ENCODE measurements at places on chromosomes 11 and 22.

GRCh38 chr11:34263441-34264091 lies 94.2 kb downstream of the ABTB2 start:
- DNase-seq = peak; percentile 94

DNA sequence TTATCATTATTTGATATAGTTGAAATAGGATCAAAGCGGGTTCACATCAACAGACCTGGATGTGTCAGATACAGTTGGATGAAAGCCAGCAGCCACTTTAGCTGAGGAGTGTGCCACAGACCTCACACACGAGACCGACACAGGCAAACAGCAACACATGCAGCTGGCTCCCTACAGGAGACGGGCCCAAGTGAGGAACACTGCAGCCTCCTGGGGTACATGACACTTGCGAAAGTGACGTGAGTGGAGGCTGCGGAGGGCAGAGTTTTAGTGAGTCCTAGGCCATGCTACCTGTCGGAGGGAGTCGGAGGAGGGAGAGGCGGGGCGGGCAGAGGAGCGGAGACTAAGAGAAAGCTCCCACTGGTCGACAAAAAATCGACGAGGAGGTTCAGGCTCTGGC lies 100.9 kb upstream of the BID start:
- DNase-seq = no peak

DNA sequence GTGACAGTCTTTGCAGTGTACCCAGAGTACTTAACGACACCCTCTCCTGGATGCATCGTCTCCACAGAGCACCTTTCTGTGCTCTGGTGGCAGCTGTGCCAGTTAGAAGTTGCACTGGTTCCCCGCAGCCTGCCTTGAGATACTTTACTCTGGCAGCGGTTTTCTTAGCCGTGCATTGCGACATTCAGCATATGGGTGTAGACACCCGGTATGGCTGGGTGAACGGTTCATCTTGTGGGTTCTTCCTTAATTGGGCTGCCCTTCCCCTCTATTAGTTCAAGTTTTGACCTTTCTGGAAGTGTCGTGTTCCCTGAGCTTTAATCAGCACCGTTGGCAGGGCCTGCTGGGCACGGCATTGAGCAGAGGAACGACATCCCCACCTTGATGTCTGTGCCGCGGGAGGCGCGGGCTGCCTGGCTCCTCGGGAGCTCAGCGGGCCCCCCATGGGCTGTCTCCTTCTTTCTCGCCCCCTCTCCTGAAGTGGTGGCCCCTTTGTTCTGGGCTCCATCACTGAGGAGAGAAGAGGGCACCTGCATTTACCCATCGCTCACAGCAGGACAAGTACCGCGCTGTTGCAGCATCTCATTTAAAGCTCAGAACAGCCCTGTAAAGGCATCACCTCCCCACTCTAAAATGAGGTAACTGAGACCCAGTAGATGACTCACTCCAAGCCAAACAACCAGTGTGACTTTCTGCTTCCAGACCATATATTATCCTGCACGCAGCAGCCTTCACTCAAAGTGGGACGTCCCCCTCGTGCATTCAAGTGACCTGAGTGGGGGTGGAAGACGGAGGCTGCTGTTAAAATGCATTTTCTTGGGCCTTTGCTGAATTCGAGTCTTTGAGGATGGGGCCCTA lies 13.3 kb downstream of the FAM83F start:
- DNase-seq = no peak

- no peak for DNase-seq
Observed at GRCh38 chr22:20118300-20119020, 1.4 kb upstream of the TRMT2A start.

- DNase-seq = no peak
Observed at GRCh38 chr22:43999378-43999777, 24.7 kb upstream of the PARVB start.

GRCh38 chr11:72805216-72805615 lies 9.0 kb upstream of the ATG16L2 start:
- DNase-seq = no peak

DNA sequence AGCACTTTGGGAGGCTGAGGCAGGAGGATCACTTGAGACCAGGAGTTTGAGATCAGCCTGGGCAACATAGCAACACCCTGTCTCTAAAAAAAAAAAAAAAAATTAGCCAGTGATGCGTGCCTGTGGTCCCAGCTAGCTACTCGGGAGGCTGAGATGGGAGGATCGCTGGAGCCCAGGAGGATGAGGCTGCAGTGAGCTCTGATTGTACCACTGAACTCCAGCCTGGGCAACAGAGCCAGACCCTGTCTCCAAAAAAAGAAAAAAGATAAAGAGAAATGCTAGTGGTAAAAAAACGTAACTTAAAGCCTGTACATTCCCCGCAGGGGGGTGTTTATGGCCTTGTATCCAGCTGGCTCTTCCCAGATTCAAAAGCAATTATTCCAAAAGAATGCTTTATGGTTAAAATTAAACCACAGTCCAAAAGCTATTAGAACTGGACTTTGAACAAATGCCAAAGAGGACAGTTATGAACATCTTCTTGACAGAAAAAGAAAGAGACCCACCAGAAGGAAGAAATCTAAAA lies 16.4 kb upstream of the SNX32 start:
- DNase-seq = no peak

DNA sequence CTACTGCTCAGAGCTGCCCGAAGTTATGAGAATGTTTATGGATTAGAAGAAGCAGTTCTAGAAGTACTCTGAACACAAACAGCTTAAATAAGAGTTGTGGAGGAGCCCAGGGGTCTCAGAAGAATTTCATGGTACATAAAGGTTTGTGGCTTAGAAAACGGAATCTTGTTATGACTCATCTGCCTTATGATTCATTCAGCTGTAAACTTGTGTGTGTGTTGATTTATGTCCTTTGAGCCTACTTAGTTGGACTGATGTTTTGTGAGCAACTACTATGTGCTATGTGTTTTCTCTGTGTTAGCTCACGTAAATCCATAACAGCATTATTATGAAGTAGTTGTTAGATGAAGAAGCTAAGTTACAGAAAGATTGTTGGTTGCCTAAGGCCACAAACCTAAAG lies 203.7 kb downstream of the PGR start:
- DNase-seq = peak; percentile 66

- DNase-seq = no peak
Observed at GRCh38 chr22:21857481-21857914, 9.9 kb downstream of the MAPK1 start.

GRCh38 chr11:91563176-91563575 lies 661.4 kb upstream of the FAT3 start:
- no peak for DNase-seq

- DNase-seq = peak; percentile 44
Observed at GRCh38 chr11:129192150-129192549, at the start of gene ARHGAP32. Gene ARHGAP32, minus strand, starts transcription at chr11:129192325. Its CDS starts 127 bp downstream, at chr11:129192198.

DNA sequence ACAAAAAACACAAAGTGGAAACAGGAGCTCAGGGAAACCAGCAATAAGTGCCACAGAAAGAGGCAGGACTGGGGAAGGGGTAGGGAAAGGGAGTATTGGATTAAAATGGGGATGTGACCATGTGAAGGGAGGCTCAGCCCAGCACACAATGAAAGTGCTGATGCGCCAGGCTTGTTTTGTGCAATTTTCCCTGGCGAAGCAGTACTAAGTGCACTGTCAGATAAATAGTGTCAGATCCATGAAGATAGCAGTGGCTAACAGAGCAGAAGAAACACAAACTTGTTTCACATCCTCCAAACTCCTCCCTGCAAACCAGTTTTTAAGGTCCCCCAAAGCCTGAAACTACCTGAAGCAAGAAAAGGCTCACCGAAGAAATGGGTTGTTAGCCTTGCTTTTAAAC lies 50.7 kb upstream of the RAPSN start:
- DNase-seq = no peak

GRCh38 chr11:93481279-93481678 lies 61.9 kb downstream of the SMCO4 start:
- DNase-seq = no peak

- DNase-seq = no peak
Observed at GRCh38 chr11:2975594-2975993, 16.5 kb downstream of the NAP1L4 start.

GRCh38 chr11:128720522-128720985 lies 26.7 kb downstream of the FLI1 start:
- no peak for DNase-seq

GRCh38 chr22:20792966-20793728 lies 19.2 kb downstream of the SERPIND1 start:
- no peak for DNase-seq

GRCh38 chr11:122229481-122230384 lies 113.7 kb upstream of the BLID start:
- DNase-seq = no peak

DNA sequence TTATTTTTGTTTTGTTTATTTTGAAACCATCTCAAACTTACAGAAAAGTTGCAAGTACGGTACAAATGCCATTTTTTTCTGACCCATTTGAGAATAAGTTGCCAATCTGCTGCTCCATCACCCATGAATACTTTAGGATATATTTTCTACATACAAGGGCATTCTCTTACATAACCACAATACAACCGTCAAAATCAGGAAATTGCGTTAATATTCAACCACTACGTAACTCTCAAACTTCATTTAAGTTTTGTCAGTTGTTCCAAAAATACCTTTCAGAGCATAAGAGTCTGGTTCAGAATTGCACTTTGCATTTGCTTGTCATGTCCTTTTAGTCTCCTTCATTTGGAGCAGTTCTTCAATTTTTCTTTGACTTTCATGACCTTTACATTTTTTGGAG lies 194.3 kb upstream of the BDNF start:
- DNase-seq = no peak

DNA sequence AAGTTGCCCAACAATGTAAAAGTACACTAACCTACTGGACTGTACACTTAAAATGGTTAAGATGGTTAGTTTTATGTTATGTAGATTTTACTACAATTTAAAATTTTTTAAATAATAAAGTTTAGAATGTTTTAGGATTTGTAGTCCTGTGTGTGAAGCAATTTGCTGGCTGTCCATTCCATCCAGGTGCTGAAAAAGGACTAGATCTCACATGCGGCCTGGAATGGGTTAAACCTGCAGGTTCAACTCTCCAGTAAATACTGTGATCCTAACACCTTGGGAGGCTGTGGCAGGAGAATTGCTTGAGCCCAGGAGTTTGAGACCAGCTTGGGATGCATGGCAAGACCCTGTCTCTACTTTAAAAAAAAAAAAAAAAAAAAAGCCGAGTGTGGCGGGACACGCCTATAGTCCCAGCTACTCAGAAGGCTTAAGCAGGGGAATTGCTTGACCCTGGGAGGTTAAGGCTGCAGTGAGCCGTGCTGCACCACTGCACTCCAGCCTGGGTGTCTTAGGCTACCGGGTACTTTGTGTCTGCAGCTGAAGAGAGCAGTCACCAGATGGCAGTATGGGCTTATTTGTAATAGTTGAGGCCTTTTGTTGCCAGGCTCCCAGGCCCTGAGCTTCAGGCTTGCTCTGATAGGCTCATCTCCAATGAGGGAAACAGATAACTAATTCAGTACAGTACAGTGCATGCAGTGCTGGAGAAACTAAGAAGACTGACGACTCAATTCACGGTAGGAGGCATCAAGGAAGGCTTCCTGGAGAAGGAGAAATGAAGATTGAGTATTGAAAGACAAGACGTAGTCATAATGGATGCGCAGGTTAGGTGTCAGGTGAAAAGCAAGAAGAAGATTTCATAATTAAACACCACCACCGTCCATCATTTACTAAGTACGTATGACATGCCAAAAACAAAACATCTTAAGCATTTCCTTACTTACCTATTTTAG lies 64.7 kb upstream of the ASPHD2 start:
- peak; percentile 55 for DNase-seq

GRCh38 chr11:121095561-121095960 lies 5.5 kb upstream of the TECTA start:
- DNase-seq = no peak

- no peak for DNase-seq
Observed at GRCh38 chr11:93536101-93536861, 6.9 kb downstream of the SMCO4 start.

DNA sequence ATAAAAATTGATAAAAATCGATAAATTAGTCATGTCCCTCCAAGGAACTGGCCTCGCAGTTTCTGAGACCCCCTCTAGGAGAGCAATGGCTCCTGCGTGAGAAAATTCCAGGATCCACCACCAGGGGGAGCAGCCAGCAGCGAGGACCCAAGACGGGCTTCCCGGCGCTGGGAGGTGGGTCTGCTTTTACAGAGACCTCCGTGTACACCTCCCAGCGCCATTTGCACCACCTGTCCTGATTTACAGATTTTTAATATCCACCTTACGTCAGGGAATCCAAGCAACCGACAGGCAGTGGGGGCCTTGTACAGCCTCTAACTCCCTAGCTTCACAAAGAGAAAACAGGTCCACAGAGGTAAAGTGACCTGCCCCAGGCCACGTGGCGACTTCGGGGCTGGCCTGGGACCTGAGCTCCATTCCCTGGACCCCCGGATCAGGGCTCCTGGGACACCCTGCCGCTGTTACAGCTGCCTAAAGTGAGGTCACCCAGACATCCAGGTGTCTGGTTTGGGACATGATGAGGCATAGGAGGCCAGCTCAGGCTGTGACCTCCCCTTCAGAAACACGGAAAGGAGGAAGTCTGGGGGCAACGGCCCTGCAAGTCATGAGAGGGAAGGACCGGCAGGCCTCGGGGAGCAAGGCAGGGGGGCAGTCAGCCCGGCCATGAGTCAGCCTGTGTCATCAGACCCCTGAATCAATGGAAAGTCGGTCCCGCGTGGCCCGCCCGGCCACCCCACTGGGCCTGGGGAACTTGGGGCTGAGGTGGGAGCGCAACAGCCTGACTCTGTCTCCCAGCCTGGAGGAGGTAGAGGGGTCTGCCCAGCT lies 3.5 kb downstream of the OSM start:
- DNase-seq = peak; percentile 64

DNA sequence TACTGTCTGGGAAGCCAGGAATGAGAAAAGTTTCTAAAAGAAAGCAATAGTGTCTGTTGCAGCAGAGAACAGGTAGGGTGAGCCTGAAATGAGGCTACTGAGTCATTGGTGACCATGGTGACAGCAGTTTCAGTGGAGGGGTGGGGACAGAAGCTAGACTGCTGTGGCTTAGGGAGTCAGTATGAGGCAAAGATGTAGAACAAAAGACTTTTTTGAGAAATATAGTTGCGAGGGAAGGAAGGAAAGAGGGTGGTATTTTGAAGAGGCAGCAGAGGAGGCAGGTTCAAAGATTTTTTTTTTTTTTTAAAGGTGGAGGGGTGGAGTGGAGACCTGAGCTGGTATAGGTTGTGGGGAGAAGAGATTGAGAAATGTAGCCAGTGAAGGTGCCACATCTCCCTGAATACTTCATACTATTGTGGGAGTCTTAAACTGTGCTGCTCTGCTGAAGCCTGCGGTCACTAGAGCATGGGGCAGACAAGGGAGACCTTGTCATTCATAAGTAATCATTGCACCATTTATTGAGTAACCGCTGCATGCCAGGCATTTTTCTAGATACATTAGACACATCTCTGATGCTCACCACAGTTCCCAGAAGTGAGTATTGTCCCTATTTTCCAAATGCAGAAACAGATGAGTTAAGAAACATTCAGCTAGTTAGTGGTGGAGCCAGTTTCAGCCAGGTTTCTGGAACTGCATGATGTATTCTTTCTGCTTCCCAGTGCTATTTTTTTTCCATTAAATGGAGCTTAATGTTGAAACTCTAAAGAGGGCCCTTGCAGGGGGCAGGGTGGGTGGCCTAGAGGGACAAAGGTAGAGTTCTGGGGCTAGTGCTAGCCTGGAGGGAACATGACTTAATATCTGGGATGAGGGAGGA lies 49.9 kb downstream of the STIM1 start:
- DNase-seq = peak; percentile 95

- no peak for DNase-seq
Observed at GRCh38 chr11:128892866-128893565, 1.9 kb downstream of the KCNJ5 start.
